ENCODE measurements at places on chromosomes 11 and 22.
A peak's percentile ranks its signal among the peaks of the same experiment; 100 is the strongest.

DNA sequence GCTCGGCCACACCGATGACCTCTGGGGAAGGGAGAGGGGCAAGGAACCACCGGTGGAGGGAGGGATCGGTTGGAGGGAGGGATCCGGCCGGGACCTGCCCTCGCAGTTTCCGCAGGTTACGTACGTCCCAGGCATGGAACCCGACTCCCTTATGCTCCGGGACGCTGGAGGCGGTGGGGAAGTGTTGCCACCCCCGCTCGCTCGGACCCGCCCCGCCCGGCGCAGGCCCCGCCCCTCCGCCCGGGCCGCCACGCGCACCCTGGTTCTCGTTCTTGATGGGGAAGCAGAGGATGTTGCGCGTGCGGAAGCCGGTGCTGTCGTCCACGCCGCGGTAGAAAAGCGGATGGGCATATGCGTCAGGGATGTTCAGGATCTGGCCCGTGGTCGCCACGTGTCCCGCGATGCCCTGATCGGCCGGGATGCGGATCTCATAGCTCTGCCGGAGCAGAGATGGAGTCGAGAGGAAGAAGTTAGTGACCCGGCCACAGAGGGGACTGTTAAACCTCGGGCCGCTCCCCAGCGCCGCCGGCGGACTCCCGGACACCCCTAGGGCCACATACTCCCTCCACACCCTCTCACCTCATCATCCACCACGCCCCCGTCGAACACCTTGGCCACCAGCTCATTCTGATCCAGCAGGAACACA lies 89.8 kb downstream of the PDE2A start:
- peak; percentile 13 for DNase-seq

DNA sequence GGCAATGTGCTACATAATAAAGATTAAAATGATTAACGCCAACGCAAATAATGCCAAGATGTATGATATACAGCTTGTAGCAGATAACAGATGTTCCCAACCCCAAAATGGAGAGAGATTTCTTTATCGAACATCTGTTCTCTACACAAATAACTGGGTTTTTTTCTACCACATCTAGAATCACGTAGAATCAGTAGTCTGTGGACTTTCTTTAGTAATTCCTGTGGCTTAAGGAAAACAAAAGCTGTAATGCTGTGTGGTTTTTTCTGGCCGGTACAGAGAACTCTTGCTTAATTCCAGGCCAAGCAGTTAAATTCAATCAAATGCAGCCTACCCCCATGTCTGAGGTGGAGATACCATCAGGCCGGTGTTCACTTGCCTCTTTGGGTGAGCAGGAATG lies 303.4 kb downstream of the FAT3 start:
- no peak for DNase-seq

GRCh38 chr11:115391598-115391997 lies 112.6 kb downstream of the CADM1 start:
- DNase-seq = no peak

- peak; percentile 81 for DNase-seq
These were observed 753 bp downstream of the STX3 start for GRCh38 chr11:59755701-59756557.

GRCh38 chr22:38474003-38474607 lies 6.2 kb downstream of the KDELR3 start:
- DNase-seq = no peak

DNA sequence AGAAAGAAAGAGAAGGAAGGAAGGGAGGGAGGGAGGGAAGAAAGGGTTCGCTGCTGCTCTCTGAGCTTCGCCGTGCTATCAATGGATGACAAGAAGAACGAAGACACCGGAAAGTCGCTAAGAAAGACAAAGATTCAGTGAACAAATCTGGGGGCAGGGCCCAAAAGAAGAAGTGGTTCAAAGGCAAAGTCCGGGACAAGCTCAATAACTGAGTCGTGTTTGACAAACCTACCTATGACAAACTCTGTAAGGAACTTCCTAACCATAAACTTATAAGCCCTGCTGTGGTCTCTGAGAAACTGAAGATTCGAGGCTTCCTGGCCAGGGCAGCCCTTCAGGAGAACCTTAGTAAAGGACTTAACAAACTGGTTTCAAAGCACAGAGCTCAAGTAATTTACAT lies 2.9 kb upstream of the TTLL1 start:
- DNase-seq = no peak

DNA sequence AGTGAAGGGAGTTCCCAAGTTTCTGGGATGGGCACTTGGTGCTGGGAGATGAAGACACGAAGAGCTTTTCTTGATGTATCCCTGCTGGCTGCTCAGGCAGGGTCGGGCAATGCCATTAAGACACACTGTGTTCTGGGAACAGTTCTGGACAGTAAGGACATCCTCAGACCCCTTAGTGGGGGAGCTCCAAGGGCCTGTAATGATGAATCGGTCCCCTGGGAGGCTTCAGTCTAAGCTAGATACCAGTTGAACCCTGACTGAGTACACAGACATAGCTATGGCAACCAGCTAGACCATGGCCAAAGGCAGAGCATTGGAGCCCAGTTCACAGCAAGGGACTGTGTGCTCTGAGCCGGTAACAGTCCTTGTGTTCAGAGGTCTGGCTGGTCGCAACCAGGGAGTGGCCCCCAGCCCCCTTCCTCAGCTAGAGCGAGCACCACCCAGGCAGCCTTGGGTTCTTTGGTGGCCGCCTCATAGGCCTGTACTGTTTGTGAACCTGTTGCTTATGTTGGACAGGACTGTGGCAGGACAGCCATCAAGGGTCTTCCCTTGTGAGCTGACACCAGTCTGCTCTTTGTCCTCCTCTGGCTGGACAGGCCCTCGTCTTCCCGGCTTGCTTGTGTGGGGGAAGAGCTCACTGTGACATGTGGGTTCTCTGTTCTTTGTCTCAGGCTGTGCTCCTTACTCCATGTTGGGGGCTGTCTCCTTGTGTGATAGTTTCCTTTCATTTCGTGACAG lies 25.0 kb downstream of the MED15 start:
- no peak for DNase-seq

- no peak for DNase-seq
These were observed 343.0 kb downstream of the RAB38 start for GRCh38 chr11:87832211-87832610.

DNA sequence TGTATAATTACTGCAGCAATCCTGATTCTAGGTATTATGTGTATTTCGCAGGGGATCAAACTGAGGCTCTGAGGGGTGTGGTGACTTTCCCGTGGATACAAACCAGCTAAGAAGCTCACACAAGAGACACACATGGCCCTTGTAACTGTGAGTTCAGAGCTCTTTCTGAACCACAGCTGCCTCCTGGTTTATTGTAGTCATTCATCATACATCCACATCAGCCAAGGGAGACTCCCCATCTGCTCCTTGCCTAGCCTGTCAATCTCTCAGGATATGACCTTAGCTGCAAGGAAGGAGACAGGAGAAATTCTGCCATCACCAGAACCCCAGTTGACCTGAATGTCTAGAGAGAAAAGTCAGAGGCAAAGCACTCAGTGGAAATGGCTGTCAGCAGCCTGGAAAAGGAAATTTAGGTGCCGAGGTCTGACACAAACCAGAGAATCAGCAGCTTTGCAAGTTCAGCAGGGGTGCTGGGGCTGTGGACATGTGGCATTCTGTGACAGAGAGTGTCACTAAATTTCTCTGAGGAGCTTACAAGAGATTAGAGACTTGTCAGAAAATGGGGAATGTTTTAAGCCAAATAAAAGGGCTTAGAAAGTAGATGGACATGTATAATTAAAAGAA lies 209.5 kb downstream of the AASDHPPT start:
- DNase-seq = no peak

GRCh38 chr11:27902981-27903624 lies 202.8 kb upstream of the BDNF start:
- DNase-seq = peak; percentile 73

DNA sequence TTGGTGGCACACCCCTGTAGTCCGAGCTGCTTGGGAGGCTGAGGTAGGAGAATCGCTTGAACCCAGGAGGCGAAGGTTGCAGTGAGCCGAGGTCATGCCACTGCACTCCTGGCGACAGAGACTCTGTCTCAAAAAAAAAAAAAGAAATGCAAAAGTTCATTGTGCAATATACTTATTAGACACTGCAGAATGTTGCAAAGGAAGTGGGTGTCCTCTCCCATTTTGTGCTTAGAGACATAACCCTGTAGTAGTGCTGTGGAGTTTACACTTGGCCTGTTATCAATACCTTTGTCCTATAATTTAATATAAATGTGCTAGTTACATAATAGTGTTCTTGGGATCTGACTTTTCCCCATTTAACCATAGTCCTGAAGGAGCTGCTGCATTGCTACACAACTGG lies 9.4 kb downstream of the BCL2L13 start:
- DNase-seq = no peak

GRCh38 chr22:40056559-40056958 lies 61.8 kb downstream of the FAM83F start:
- no peak for DNase-seq

- DNase-seq = no peak
These were observed 118.3 kb downstream of the SEZ6L start for GRCh38 chr22:26287382-26288225.

- peak; percentile 87 for DNase-seq
These were observed 110.6 kb downstream of the SCN3B start for GRCh38 chr11:123543797-123544196.

GRCh38 chr11:122040464-122040863 lies 75.6 kb downstream of the BLID start:
- peak; percentile 51 for DNase-seq

DNA sequence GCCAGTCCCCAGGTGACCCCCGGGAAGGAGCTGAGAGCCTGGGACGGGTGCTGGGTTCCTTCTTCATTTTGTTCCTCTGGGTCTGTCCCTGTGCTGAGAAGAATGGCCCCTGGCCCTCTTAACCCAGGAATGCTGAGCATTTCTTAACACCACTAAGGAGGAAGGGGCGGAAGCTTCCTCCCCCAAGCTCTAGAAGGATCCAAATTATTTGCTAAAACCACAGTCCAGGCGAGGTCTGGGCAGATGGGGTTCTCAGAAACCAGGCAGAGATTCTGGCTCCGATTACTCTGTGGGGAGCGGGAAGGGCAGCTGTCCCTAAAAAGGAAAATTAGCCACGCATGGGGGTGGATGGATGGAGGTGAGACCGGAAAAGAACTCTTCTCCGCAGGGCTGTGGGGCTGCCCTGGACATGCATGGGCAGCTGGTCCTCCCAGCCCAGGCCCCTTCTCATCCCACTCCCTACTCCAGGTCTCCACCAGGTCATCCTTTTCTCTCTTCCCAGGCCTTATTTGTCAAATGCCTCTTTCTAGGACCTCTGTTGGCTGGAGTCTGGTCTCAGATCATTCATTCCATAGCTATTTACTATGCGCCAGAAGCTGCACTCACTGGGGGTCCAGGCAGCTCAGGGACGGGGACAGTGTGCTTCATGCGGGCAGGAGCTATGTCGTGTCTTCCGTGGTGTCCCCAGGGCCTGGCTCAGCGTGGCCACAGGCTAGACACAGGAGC lies 45.0 kb upstream of the MYH9 start:
- peak; percentile 70 for DNase-seq

DNA sequence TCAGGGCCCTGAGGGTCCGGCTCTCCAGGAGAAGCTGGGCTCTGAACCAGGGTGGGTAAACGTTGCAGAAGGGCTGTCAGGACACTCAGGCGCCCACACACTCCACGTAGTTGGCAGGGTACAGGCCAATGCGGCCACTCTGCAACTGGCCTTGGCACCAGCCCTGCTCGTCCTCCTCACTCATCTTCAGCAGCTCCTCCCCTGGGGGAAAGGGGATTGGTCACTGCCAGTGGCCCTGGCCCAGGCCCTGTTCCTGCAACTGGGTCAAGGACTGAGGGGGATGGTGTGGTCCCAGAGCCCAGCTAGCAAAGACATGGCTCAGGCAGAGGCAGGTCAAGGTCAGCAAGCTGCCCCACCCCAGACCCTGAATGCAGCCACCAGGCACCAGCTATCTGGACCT lies 1.2 kb upstream of the ARFGAP2 start:
- no peak for DNase-seq

- no peak for DNase-seq
These were observed at the start of gene RIC3 for GRCh38 chr11:8168485-8169257. TSS of gene RIC3 (minus strand) at chr11:8169025. CDS start at chr11:8168989, 36 bp downstream.

DNA sequence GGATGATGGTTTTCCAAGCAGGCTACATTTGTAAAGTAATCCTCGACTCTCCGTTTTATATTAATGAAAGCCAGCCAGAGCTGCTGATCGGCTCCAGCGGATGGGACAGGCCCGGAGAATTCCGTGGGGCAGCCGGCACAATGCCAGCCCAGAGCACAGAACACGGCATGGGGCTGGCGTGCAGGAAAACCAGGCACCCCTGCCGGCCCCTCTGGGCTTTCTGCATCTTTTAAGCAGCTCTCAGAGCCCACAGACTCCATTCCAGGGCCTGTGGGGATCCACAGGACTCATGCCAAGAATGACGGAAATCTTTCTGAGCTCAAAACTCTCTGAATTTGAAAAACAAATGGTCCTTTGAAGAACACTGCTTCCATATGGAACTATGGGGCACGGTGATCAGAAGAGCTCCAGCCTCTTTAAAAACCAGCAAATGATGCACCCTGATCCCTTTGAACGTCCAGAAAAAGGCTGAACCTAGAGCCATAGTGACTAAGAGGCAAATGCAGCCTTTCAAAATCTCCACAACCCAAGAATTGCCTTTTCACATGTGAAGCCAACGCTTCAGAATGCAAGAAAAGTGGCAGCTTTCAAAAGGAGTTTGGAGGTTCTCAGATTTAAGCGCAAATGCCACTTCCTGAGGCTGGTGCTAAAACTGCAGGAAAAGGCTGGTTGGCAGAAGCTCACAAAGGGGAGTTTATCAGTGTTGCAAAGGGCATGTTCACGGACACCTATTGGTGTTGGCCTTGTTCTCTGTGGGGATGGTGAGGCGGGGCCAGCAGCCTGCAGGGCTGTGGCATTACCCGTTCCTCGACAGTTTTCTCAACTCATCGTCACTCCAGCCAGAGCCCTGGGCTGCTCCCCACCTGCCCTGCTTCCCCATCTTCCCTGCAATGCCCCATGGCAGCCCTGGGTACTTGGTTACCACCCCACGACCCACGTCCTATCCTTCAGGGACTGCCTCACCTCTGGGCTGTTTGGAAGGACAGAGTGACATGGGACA lies 212.5 kb downstream of the CTTN start:
- DNase-seq = peak; percentile 79

- DNase-seq = no peak
These were observed 260.0 kb upstream of the POU2AF2 start for GRCh38 chr11:110985547-110985946.

- DNase-seq = no peak
These were observed 37.1 kb upstream of the SUSD2 start for GRCh38 chr22:24144056-24144777.

GRCh38 chr22:24989541-24989951 lies 37.0 kb downstream of the KIAA1671 start:
- peak; percentile 35 for DNase-seq
